Cardiac fibroblast (primary cell): ENCODE measurements at places on chromosomes 3 and 15.
A peak's percentile ranks its signal among the peaks of the same experiment; 100 is the strongest.

- peak; percentile 24 for DNase-seq
Measured at GRCh38 chr3:12049675-12050074, 45.5 kb downstream of the SYN2 start.

DNA sequence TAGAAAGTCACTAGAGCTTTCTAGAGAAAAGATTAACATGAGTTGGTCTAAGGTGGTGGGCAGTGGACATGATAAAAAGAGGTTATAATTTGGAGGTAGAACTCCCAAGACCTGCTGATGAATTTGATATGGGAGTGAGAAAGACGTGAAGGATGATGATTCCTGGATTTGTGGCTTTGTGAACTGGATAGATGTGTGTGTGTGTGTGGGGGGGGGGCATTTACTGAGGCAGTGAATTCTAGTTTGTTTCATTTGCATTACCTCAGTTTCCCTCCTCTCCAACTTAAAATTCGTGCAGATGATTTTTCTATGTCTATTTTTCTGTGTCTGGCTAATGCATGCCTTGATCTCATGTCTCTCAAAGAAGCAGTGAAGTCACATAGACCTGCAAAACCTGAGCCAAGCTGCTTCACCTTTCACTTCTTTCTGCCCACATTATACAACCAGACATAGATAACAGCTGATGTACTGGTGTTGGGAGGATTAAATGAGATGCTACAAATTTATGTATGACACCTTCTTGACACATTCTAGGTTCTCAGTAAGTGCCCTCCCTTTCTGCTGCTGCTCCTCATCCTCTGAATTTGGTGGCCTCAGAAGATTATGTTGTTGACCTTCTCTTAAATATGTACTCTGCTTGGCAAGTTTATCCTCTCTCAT, 9.9 kb downstream of the AHSG start:
- no peak for DNase-seq

- peak; percentile 67 for DNase-seq
Measured at GRCh38 chr3:110933821-110934426, 137.7 kb upstream of the NECTIN3 start.

- no peak for DNase-seq
Measured at GRCh38 chr3:52809662-52810377, 15.2 kb downstream of the ITIH3 start.

- DNase-seq: peak; percentile 89
Measured at GRCh38 chr15:66789029-66790025, 87.3 kb downstream of the SMAD6 start.

DNA sequence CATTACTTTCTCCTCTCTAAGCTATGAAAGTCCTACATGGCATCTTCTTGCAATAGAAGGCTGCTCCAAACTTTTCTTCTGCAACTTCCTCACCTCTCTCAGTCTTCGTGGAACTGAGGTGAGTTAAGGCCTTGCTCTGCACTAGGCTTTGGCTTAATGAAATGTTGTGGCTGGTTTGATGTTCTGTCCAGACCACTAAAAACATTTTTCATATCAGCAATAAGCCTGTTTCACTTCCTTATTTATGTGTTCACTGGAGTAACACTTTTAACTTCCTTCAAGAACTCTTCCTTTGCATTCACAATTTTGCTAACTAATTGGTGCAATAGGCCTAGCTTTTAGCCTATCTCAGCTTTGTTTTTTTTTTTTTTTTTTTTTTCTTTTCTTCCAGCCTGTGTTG, 335.3 kb upstream of the NECTIN3 start:
- DNase-seq: no peak

GRCh38 chr15:75723847-75724660, 11.4 kb upstream of the CSPG4 start:
- DNase-seq: peak; percentile 96

GRCh38 chr3:138187296-138188012, at the start of gene ARMC8:
Gene ARMC8, plus strand, starts transcription at chr3:138187301. Its CDS starts 254 bp downstream, at chr3:138187555.
- DNase-seq: no peak

GRCh38 chr3:69342074-69342473, 43.8 kb downstream of the FRMD4B start:
- DNase-seq: no peak

DNA sequence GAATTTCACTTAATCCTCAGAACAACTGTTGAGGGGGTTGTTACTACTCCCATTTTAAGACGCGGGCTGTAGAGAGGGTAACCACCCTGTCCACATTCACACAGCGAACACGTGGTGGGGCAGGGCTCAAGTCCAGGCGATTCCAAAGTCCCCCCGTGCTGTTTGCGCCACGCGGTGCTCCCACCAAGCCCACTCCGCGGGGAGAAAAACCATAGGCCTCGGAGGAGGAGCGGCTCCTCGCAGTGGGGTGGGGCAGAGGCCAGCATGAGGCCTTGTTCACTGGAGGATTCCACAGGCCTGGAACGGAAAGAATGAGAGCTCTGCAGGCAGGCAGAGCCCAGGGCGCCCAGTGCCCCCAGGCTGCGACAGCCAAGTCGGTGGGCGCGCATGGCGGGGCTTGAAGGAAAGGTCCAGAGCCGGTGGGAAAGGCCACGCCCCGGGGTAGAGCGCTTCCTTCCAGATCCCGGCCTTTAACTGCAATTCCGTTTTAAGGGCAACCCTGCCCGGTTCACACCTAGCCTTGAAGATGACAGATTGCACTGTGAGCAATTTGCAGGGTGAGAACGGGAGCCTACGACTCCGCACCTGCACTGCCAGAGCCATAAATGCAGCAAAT, 161.8 kb upstream of the TBL1XR1 start:
- DNase-seq: peak; percentile 27

GRCh38 chr3:196186651-196187573, 24.3 kb downstream of the ZDHHC19 start:
- DNase-seq: no peak

DNA sequence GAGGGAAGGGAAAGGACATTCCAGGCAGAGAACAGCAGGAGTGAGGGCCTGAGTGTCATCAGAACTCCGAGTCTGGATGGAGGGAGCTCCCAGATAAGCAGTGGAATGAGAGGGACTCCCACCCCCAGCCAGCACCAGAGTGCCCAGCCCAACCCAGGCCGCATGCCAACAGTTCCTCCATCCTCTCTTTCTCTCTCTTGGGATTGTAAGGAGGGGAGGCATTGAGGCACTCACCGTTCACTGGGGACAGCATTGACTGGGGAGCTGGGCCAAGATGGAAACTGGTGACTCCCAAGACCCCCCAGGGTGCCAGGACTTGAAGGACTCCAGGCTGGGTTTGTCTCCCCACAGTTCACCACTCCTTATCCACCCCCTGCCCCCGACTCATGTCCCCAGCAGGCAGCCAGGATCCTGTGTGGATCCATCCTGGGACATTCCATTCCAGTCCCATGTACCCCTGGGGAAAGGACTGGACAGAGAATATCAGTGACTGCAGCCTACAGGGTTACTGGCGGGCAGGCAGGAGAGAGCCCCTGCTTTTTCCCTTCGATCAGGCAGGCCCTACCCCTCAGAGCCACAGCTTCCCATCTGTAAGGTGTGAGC, 15.7 kb downstream of the PTH1R start:
- no peak for DNase-seq

DNA sequence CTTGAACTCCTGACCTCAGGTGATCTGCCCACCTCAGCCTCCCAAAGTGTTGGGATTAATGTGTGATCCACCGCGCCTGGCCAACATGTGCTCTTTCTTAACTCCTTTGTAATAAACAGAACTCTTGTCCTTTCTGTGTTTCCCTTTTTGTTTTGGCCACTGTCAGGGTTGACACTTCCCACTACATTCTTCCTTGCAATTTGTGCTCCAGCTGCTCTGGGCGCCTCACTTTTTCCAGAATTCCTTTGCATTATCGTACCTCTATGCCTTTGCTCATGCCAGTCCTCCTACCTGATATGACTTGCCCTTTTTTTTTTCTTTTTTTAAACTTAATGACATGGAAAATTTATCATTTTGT, 38.8 kb upstream of the SMAD3 start:
- no peak for DNase-seq

- DNase-seq: no peak
Measured at GRCh38 chr3:81531263-81531662, 230.2 kb downstream of the GBE1 start.

GRCh38 chr15:48062148-48062872, 58.5 kb upstream of the SLC24A5 start:
- no peak for DNase-seq

GRCh38 chr3:106403371-106404145, 534.7 kb upstream of the CBLB start:
- DNase-seq: no peak

DNA sequence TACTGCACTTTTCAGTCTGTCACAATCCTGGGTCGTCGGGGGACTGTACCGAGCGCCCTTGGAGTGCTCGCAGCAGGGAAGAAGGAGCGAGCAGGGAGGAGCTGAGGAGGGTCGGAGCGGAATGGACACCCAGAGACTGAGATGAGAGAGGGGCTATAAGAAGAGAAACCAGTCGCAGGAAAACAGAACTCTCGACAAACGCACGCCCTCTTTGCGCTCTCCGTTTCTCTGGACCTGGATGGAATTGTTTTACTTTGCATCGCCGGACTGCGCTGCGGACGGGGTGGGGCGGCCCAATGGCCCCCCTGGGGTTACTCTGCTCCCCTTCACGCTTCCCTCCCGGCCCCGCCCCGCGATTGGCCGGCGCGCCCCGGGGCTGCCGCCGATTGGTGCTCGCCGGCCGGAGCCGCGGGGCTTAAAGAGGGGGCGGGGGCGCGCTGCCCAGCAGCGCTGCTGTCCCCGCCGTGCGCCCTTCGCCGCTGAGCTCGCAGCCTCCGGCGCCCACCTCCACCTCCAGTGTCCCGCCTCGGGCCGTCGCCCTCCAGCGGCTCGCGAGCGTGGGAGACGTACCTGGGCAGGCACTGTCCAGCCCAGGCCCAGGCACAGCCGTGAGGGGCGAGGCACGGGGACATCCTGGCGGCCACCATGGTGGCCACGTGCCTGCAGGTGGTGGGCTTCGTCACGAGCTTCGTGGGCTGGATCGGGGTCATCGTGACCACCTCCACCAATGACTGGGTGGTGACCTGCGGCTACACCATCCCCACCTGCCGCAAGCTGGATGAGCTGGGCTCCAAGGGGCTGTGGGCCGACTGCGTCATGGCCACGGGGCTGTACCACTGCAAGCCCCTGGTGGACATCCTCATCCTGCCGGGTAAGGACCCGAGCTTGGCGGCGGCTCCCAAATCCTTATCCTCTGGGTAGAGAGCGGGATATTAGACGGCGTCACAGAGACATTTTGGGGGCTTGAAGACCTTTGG, at the start of gene CLDN11:
CLDN11 (plus strand) TSS at position 447 of the 977 bp plus-strand sequence; CDS start at position 646, 199 bp downstream.
- DNase-seq: peak; percentile 68

DNA sequence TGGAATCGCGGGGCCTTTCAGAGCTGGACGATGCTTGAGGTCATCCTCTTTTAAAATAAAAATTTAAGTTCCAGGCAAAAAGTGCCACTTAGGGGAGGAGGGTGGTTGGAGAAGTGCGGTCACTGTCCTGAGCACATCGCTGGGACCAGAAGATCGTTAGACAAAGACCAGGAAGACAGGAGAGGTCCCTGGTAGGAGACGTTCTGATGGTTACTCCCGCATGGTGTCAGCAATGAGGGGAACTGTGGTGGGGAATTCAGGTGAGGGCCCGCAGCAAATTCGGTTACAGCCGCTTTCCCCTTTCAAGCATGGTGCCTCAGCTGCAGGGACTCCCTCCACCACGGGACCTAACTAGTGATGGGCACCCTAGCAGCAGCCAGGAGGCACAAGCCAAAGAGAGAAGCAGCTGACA, 1.0 kb upstream of the ISY1 start:
- peak; percentile 11 for DNase-seq

GRCh38 chr15:57637846-57638245, 46.1 kb downstream of the MYZAP start:
- no peak for DNase-seq

DNA sequence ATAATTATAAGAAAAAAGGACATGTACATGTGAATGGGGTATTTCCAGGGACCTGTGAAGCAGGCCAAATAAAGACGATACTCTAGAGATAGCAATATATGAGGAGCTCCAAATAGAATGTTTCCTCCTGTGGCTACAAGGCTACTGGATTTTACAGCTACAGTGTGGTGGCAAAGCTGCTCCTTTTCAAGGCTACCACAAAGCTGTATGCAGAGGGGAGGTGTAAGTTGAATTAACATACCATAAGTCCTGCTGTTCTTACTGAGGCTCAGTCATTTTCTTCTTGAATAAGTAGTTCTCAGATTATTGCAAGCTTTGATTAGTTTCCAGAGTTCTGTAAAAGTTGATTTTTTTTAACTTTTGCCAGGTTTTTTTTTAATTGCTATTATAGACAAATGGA, 1184.6 kb upstream of the EPHA6 start:
- no peak for DNase-seq

DNA sequence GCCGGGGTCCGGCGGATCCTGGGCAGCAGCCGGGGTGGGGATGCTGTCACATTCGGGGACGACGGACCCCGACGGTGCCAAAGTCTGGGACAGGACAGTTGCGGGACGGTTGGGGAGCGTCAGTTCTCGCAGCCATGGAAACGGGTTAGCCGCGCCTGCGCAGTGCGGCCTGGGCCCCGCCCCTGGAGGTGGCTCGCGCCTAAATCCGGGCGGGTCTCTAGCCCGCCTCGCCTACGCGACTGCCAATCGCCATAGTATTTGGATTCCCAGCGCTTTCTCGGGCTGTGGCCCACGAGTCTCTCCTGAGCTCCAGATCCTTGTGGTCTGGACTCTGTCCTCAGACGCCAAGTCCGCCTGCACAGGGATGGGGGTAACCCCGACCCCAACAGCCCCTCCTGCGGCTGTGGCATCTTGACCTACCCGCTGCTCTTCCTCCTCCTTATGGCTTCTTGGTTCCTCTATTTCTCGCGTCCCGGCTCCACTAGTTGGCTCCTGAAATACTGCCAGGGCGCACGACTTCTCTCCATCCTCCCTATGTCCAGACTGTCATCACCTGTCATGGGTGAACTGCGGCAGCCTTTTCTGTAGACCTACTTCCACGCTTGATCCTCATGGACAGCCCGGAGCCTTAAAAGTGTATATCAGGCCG, at the start of gene ZMYND10:
ZMYND10 (minus strand) TSS at position 147 of the 649 bp plus-strand sequence. CDS start 153 bp downstream, outside the sequence.
- peak; percentile 58 for DNase-seq

DNA sequence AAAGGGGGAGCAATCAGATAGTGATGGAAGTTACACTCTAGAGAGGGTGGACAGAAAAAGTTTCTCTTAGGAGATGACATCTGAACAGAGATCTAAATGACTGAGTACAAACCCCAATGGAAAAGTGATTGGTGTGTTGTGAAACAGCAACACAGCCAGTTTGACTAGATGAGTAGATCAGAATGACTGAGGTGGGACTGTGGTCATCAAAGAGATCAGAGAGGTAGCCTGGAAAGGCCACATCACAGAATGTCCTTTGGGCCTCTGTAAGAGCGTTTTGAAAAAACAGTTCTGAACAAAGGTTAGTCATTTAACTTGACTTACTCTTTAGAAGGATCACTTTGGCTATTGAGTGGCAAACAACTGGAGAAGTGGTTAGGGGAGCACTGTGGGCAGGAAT, 10.6 kb downstream of the LRRC58 start:
- no peak for DNase-seq
